GM03348 (cell line): ENCODE measurements at places on chromosomes 5 and 9.

GRCh38 chr5:55453211-55453610 lies 81.6 kb downstream of the PLPP1 start:
- DNase-seq: no peak

DNA sequence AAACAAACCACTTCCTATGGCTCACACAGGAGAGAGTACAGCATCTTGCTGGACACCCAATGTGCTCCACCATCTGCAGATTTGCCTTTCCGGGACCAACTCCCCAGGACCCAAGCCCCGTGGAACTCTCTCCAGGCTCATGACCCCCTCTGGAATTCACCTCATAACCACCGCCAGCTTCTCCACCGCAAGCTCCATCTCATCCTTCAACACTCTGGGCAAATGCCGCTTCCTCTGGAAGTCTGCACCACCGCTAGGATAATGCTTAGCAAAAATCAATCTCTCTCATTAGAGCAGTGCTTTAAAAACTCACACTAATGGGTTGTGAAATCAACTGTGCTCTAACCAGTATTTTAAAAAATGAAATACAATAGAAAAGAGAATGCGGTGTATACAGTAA lies 150.0 kb downstream of the COL23A1 start:
- no peak for DNase-seq

DNA sequence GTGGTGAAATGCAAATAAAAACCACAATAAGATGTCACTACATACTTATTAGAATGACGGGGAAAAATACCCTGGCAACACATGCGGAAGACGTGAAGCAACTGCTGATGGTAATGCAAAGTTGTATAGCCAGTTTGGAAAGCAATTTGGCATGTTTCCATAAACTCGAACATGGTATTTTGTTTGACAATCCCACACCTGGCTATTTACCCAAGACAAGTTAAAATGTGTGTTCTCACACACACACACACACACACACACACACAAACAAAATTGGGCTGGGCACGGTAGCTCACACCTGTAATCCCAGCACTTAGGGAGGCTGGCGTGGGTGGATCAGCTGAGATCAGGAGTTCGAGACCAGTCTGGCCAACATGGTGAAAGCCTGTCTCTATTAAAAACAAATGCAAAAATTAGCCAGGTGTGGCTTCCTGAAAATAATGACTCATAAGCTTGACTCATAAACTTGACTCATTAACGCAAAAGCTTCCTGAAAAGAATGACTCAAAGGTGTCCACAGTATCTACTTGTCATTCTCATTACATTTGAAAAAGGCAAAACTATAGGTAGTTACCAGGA lies 456.5 kb downstream of the CDH18 start:
- no peak for DNase-seq

DNA sequence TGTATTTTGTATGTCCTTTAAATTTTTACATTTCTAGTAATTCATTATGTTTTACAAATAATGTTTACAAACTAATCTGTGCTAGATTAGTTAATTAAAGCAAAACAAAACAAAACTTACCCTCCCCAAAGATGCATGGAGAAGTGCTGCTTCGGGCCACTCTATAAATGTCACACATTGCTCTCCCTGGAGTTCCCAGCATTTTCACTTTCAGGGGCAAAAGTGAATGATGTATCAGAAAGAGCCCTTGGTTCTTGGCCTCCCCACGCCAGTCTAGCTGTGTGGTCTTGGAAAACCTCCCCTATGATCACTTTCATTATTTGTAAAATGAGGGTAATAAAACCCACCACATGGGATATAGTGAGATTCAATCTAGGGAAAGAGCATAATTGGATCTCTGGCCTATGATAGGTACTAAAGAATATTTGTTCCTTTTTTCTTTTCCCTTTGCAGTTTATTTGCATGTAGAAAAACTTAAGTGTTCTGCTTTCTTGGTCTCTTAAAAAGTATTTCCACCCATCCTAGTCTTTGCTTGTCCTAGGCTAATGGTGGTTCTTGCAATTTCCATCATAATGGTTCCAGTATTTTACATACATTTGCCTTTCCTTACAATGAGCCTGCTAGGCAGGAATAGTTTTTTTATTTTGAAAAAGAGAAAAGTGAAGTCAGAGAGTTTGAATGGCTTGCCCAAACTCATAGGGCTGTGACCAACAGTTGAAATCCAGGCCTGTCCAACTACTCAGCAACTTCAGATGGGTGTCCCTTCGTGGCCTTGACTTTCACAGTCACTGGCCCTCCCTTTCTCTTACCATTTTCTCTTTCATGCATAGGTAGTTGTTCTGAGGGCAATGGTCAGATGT lies 184.5 kb upstream of the KLF4 start:
- DNase-seq: no peak

- DNase-seq: no peak
These were observed 18.7 kb downstream of the RAB14 start for GRCh38 chr9:121182989-121183388.

DNA sequence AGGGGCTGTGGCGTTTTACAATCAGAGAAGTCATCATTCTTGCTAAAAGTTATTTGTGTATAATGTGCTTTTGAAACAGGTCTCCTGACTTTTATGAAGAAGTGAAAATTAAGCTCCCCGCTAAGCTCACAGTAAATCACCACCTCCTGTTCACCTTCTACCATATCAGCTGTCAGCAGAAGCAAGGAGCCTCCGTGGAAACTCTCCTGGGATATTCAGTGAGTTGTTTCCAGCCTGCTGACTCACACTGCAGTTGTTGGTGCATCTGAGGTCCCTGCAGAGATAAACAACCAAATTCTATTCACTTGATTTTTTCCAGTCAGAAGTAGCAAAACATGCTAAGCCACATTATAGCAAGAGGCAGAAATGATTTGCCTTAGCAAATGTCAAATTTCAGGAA lies 156.7 kb downstream of the DOCK8 start:
- no peak for DNase-seq

GRCh38 chr5:38879078-38879460 lies 33.3 kb downstream of the OSMR start:
- DNase-seq: no peak

DNA sequence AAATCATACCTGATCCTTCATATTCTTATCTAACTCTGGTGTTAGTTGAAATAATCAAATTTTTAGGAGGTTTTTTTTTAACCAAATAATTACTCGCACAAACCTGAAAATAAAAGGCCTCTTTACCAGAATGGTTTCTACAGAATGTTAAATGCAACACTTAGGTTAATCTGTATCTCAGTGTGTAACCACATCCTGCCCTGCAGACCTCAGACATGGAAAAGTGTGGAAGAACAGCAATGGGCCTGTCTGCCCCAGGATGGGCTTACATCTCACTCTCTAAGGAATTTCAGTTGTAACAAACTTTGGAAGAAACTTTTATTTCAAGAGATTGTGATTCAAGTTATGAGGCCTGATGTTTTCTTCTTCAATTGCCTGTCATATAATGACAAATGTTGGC lies 32.5 kb upstream of the MIER3 start:
- no peak for DNase-seq

DNA sequence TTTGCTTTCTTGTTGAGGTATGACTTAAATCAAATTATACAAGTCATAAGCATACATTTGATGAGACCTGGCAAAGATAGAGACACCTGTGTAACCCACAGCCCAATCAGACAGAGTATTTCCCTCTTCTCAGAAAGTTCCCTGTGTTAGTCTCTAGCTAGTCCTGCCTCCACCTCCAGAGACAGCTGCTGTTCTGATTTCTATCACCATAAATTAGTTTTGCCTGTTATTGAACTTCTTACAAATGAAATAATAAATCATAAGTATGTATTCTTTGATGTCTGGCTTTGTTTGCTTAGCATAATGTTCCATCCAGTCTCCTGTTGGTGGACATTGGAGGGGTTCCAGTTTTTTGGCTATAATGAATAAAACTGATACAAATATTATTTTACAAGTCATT lies 194.5 kb downstream of the ICE1 start:
- no peak for DNase-seq

DNA sequence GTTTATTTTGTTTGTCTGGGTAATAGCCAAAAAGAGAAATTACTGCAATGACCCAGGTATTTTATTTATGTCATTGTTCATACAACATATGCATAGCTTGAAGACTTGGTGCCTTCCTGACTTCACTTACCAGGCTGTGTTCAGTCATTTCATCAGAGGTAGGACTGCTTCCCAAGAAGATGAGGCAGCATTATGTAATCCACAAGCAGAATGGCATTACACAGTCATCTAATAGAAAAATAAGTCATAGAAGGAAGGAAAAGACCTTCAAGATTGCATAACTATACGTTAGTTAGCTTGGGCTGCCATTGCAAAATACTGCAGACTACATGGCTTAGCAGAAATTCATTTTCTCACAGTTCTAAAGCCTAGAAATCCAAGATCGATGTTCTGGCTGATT lies 167.5 kb downstream of the NMUR2 start:
- no peak for DNase-seq

DNA sequence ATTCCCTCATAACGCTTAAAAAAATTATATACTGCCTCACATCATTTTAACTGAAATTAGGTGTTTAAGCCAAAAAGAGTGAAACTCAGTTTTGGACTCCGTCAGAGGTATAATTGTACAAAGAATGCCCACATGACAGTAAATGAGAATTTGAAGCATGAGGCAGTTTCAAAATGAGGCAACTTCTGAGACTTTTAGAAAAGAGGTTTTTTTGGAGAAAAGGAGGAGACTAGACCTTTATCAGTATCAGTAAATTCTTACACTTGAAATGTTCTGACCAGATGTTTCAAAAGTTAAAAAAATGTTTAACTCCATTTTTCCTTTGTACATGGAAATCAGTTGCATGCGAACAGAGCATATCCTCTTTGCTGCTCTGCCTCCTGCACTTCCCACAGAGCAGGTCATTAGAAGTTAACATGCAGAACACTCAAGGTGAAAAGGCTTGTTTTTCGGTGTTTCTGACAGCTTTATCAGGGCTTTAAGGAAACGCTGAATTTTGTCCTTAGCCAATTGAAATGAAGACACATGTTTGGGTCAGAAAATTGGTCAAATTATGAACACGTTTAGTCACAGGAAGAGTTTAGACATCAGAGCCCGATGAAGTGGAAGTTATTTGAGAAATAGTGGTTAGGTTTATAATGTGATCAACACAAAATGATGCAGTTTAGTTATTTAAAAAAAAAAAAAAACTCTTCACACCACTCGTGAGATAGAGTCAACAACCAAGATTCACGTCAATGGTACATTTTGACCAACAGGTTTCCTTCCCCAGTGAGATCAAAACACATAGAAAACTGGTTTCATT lies 59.5 kb downstream of the PIK3R1 start:
- no peak for DNase-seq

GRCh38 chr5:82885627-82886389 lies 191.4 kb downstream of the TMEM167A start:
- no peak for DNase-seq

DNA sequence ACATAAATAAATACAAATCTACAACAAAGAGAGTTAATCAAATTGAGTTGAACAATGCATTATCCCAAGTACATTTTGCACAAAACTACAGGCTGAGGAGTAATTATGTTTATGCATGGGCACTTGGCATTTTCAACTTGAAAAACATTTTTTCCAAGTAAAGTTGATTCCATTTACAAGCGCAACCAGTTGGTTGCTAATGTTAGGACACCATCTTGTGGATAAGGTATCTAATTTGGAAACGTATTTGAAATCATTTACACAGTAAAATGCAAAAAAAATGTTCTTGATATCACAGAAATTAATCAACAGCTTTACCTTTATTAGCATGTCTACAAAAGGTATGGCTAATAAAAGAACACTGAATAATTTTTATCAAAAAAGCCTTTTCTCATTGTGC lies 18.8 kb downstream of the FTMT start:
- no peak for DNase-seq
